ENCODE measurements at places on chromosomes 16 and 17.

GRCh38 chr17:14359163-14360020 lies 58.5 kb downstream of the HS3ST3B1 start:
- DNase-seq, result no peak

- DNase-seq, result peak; percentile 45
Measured at GRCh38 chr17:63699638-63700527, at the start of gene LIMD2. LIMD2 (minus strand) TSS chr17:63700125; CDS start chr17:63699298, 827 bp downstream.

- no peak for DNase-seq
Measured at GRCh38 chr17:81493198-81494038, 19.2 kb downstream of the ACTG1 start.

- DNase-seq, result no peak
Measured at GRCh38 chr17:8503807-8504206, 68.1 kb downstream of the NDEL1 start.

DNA sequence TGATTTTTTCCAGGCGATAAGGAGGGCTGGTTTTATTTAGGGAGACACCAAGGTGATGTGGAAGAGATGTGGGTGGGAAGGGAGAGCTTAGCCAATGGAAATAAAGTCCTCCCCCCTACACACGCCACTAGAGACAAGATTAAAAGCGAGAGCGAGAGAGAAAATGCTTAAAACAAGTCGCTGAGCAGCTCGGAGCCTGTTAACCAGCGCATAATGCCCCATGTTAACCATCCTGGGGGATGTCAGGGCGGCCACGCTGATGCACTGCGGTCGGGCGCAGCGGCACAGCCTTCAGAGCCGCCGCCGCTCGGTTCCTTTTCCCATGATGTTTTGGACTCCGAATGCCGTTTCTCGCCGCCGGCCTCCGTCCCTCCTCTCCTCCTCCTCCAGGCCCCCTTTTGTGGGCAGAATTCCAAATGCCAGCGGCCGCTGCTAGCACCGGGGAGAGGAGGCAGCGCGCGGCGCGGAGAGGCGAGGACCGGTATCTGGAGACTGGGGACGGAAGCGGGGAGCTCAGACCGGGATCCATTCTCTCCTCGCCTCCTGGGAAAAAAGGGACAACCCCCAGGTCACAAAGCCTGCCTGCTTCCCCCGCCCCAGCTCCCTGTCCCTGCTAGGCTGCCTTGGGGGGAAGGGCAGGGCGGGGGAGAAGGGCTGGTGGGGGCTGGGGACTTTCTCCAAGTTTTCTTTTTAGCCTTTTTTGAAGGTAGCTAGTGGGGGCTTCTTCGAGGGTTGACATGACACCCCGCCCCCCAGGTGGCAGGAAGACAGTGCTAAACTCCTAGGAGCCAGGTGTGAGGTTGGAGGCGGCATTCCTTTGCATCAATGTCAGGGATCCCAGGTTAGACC lies 98.1 kb upstream of the CCL2 start:
- no peak for DNase-seq

DNA sequence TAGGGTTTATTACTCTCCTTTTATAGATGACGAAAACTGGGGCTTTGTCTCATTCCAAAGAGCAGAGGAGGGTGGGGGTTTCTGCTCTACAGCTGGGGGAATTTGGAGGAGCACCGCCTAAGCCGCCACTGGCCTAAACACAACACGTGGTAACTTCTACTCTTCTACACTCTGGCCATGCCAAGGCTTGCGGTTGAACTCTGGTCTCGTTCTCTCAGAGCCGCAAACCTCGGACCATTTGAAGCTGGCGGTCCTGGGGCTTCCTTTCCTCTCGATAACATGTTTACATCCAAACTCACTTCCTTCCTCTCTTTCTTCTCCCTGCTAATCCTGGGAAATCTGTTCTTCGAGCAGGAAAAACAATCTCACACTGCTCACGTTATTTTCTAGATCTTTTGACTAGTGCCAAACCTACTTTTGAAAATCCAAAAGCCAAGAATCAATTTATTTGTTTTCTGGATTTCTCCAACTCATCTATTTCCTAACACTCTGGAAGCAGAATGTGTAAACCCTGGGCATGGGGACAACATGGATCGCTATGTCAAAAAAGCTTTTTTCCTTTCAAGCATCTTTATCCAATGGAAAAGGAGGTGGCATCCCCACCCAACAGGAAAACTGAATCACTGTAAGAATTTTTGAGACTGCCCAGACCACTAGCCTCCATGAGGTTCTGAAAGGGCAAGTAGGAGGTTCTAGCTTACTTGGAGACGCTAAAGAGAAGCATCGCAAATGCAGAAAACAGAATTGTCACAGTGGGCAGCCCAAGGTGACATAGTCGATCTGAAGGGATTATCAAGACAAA lies 13.6 kb upstream of the EEF2K start:
- DNase-seq, result no peak

DNA sequence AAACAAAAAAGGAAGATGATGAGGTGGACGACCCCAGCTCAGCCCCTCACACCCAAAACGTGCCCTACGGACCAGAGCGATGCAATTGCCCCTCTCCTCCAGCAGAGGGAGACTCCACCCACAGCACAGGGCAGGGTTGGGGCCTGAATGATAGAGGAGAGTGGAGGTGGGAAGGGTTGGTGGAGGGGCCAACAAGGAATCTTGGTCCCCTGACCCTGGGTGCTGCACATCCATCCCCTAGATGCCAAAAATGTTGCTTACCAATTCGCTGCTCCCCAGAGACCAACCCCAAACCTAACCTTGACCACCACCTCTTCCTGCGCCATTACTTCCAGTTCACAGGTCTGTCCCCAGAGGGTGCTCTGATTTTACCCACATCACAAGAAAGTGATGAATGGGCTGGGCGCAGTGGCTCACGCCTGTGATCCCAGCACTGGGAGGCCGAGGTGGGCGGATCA lies 12.9 kb downstream of the P2RX5 start:
- peak; percentile 22 for DNase-seq

DNA sequence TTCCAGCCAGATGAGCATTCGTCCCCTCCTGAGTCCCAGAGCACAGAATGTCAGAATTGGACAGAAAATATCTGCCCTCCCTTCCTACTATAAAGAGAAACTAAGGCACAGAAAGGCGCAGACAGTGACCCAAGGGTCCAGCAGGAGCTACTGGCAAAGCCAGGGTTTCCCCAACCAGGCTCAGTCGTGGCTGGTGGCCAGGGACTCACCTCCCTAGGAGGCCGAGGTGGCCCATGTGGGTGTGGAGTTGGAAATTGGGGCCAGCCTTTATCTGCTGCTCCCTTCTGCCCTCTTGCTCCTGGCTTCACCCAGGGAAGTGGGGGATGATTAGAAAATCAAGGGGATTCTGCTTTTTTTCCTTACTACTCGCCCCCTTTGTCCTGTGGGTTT lies 1.1 kb downstream of the DRC7 start:
- no peak for DNase-seq

DNA sequence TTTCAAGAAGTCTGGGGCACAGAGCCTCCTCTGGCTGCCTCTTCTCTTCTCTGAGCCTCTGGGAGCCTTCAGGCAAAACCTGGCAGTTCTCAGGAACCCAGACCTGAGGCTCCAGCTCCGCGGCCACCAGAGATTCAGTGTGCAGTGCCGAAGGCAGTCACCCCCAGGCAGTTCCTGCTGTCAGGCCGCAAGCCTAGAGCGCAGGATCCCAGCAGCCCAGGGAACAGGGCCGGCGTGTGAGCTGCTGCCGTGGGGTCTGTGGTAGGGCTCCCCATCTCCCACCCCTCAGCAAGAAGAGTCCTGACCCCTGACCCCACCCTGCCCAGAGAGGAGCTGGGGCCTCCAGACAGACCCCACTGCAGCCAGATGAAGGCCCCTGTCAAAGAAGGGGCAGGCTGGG lies 78.2 kb downstream of the AMFR start:
- DNase-seq, result no peak

GRCh38 chr17:17466511-17466910 lies 10.3 kb upstream of the MED9 start:
- DNase-seq, result no peak

All from NCI-H1694 (cell line).